ENCODE measurements at places on chromosomes 7 and 10.

GRCh38 chr7:138338361-138338760, 121.7 kb upstream of the TRIM24 start:
- no peak for DNase-seq

GRCh38 chr7:95867309-95867708, 95.0 kb downstream of the DYNC1I1 start:
- no peak for DNase-seq

DNA sequence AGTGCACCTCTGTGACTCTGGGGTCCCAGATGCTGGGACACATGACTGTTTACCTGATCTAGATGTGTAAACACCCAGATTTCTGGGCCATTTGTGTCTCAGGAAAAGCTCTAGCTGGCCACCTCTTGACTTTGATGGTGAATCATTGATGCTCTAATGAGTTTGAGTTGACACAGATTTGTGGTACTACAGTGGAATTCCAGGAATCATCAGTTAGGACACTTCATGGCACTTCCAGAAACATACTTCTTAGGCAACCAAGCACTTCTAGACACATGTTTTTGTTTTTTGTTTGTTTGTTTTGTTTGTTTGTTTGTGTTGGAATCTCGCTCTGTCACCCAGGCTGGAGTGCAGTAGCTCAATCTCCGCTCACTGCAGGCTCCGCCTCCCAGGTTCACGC, 302.2 kb upstream of the ZMIZ1 start:
- no peak for DNase-seq

DNA sequence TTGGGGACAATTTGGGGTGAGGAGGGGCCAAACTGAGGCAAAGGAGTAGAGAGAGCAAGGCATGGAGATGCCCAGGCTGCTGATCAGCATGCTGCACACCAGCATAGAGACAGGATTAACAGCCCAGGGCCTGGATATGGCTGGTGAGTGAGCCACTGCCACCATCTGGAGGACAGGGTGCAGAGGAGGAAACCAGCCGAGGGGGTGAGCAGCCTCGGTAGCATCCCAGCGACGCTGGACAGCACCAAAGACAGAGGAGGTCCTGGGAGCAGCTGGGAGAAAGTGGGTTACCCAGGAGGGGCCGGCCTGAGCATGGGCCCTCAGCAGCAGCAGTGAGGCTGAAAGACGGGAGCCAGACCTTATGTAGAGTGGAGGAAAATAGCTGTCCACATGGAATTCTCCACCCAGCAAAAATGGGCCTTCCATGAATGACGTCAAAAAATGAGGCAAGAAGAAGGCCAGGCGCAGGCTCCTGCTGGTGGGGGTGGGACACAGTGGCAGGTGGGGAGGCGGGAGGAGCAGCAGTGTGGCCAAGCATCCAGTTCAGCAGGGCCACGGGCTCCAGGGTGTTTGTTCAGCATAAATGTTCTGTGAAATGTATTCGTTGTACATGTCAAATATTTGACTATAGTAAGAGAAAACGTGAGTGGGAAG, 16.7 kb downstream of the RET start:
- no peak for DNase-seq

DNA sequence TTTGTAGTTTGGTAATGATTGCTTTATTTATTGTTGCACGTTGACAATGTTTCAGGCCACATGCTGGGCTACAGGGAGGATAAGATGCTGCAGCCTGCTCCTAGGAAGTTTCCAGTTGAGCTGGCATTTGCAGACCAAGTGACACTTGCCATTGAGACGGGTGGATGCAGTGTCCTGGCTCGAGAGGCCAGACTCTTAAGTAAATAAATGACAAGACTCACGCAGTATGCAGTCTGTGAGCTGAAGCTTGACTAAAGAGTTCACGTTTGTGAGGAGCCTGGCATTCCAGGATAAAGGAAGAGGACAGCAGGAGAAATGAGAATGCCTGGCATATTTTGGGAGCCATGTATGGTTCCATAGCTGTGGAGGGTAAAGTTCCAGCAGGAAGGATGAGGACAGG, 105.8 kb downstream of the BAMBI start:
- peak; percentile 77 for DNase-seq

DNA sequence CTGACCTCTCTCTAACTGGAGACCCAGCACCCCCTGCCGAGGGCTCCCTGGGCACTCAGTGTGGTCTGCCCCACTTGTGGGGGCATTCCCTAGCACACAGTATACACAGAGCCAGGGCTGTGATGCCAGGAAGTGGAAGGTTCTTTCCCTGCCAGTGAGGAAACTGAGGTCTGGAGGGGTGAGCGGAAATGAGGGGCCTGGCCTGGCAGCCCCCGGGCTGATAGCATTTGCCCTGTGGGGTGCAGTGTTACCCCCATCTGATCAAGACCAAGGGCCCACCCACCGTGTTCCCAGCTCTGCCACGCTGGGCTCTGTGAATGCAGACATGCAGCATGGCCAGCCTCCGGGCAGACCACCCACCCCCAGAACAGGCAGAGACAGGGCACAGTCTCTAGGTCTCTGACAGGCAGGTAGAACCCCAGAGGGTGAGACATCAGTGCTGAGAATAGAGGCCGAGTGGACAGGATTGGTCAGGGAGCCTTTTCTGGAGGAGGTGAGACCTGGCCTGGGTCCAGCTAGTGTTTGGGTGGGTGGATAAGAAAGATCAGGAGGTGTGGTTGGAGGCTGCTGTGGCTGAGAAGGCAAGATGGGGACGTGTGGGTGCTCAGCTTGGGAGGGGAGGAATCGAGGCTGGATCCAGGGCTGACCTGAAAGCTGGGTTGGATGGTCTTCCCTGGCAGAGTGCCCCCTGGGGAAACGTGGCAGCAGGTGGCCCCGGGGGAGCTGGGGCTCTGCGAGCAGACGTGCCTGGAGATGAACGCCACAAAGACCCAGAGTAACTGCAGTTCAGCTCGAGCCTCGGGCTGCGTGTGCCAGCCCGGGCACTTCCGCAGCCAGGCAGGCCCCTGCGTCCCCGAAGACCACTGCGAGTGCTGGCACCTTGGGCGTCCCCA, 10.8 kb upstream of the ZNF862 start:
- DNase-seq: no peak

DNA sequence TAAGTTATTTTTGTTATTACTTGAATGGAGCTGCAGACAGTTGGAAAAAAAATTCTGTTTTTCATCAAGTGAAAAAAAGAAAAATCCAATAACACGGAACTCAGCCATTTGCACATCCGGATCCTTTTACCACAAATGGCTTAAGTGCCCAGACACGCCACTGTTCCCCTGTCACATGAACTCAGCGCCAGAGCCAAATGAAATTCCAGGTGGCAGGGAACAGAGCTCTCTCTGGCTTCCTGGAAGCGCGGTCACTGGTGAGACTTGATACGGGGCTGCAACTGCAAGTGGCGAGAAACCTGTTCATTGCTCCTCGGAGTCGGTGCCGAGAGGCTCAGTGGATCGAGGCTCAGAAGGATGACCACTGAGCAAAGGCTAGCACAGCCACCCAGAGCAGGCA, 60.8 kb upstream of the NPTX2 start:
- DNase-seq: no peak

All from RCC 7860 (cell line).